Large intestine (tissue), 12 donors: ENCODE measurements at places on chromosomes 1 and 21. TPM values are rescaled to one million over a fixed set of nuclear protein-coding genes. Genes with fewer than 3 reads are reported as not detected.
A peak's percentile ranks its signal among the peaks of the same experiment; 100 is the strongest.

The RBM34 gene
- 77.4 TPM for polyA plus RNA-seq

The RGSL1 gene
- not detected for polyA plus RNA-seq

GRCh38 chr1:167808690-167809089 is 86.9 kb downstream of the MPZL1 start:
- H3K27me3 ChIP-seq, result no peaks in the 10 kb centered on the region
- no peak overlapping the region for H3K27ac ChIP-seq
- DNase-seq, result no peak
- no peak overlapping the region for H3K4me3 ChIP-seq
- peaks cover 10% of the 10 kb centered on the region for H3K4me1 ChIP-seq
- H3K36me3 ChIP-seq, result no peaks in the 10 kb centered on the region

GRCh38 chr1:116412480-116412798 is 39.4 kb downstream of the ATP1A1 start:
- peaks cover 9% of the 10 kb centered on the region for H3K36me3 ChIP-seq
- no peak overlapping the region for H3K4me3 ChIP-seq
- H3K27ac ChIP-seq, result peak overlapping the region; percentile 41

DNA sequence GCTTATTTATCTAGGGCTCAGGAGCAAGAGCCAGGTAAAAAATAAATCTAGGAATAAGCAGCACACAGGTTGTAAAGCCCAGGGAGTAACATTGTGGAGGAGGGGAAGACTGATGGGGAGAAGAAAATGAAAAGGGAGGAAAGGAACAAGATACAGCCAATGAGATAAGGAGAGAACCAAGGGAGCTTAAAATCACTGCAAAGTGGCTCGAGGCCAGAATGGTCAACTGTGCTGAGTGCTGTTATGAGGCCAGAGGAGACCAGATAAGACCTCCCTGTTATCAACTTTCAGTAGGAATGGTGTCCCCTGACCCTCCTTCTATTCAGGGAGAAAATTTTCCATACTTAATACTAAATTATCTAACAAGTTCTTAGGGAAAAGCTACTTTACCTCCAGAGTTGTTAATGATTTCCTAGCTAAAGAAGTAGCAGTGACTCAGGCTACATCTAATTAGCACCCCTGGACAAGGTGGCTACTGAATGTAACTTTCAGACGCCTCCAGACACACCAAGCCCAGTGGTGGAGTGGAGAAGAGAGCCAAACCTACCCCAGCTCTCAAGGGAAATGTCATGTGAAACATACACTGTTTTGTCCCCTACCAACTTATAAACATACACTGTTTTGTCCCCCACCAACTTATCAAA is 25.5 kb downstream of the ENAH start:
- H3K27ac ChIP-seq, result no peak overlapping the region
- no peaks in the 10 kb centered on the region for H3K36me3 ChIP-seq
- H3K4me3 ChIP-seq, result no peak overlapping the region
- peak; percentile 43 for DNase-seq
- H3K27me3 ChIP-seq, result no peaks in the 10 kb centered on the region

DNA sequence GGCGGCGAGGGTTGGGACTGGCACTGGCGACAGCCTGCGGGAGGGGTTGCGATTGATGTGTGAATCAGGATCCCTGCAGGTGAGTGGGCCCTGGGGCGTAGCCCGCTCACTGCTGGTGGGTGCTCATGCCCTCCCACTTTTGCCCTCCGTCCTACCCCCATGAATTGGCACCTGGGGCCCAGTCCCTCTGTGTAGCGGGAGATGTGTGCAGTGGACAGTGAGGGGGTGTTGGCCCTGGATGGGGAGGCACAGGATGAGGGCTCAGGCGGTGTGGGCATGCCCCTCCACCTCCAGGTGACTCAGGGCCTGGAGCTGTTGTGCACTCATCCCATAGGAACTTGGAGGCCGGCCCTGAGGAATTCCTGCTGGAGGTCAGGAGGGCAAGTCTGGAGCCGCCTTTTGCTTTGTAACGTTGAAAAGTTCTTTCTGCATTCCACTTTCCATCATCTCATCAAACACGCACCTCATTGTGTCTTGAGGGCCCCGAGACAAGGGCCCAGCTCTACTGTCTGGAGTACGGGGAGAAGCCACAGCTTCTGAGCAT is 3.0 kb downstream of the PEAR1 start:
- no peak overlapping the region for H3K4me3 ChIP-seq
- H3K4me1 ChIP-seq, result peaks cover 27% of the 10 kb centered on the region
- DNase-seq, result no peak
- H3K27ac ChIP-seq, result no peak overlapping the region
- no peaks in the 10 kb centered on the region for H3K36me3 ChIP-seq
